NCI-H1417 (cell line): ENCODE measurements at places on chromosomes 4 and X.

DNA sequence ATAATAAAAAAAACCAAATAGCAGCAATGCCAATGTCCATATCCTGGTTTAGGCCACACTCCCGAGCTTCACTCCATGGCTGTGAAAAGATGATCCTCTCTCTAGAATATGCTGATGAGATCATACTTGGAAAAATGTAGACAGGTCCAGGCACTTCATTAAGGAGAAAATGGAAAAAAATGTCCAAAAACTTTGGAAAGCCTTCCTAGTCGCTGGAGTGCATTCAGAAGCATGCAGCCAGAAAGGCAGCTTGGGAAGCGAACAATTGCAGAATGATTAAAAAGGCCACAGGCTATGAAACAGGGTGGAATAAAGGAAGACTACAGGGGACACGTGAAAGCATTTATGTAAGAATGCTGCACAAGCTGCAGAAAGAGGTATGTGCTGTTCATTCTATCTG lies 165.6 kb upstream of the HCCS start:
- DNase-seq: no peak

DNA sequence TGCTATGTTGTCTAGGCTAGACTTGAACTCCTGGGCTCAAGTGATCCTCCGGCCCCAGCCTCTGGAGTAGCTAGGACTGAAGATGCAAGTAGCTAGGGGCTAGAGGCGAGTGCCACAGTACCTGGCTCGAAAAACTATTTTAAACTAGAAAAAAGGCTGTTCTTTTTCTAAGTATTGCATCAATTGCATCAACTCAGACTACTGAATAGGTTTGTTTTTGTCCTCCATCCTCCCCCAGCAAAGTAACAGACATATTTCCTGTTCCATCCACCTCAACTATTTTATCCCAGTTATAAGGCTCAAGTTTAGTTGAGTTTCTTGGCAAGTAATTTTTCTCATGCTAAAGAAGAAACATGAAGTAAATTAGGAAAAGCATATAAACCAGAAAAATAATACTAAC lies 4.1 kb downstream of the SH3RF1 start:
- DNase-seq: no peak

DNA sequence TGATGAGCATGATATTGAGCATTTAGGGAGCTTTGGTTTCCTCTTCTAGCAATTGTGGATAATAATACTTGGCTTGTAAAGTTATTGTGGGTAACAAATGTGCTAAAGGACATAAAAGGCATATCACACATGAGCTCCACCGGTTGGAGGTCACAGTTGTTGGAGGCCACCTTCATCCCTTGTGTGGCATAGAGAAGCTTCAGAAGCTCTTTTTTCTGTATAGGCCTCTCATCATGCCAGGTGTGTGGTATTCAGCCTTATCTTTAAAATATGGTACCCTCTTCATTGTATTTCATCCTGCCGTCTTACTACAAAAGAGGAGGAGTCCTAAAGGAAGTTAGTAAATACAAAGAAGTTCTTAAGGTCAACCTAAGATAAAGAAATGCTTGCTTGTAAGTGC lies 66.4 kb downstream of the HMGB2 start:
- DNase-seq: no peak

DNA sequence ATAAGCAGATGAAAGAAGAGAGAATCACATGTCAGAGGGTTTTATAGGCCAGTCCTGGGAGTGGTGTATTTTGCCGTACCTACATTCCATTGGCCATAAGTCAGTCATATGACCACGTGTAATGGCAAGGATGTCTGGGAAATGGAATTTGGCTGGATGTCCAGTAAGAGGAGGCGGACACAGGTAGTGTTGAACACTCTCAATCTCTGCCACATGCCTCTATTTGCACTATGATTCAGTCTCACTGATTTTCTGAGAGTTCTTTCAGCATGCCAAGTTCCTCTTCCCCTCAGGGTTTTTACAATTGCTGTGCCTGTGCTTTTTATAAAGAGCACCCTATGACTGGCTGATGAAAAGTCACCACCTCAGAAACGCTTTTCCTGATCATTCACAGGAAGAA lies 164.2 kb upstream of the GPR101 start:
- no peak for DNase-seq

GRCh38 chr4:109238746-109239145 lies 63.7 kb downstream of the COL25A1 start:
- no peak for DNase-seq

DNA sequence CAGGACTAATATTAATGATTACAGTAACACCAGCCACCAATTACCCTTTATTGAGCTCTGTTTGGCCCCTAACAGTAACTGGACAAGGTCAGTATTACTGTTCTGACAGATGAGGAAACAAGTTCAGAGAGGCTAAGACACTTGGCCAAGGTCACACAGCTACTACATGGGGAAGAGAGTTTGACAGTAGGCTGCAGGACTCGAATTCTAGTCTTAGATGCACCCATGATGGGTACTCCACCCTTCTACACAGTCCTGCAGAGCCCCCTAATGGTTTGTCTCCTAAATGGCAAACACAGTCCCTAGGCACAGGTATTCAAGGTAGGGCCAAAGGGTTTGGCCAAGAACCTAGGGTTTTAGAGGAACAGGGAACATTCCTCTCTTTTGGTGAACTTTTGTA lies 93.9 kb downstream of the NSUN7 start:
- DNase-seq: no peak

- no peak for DNase-seq
These were observed 67.0 kb downstream of the AASDH start for GRCh38 chr4:56320293-56320692.

DNA sequence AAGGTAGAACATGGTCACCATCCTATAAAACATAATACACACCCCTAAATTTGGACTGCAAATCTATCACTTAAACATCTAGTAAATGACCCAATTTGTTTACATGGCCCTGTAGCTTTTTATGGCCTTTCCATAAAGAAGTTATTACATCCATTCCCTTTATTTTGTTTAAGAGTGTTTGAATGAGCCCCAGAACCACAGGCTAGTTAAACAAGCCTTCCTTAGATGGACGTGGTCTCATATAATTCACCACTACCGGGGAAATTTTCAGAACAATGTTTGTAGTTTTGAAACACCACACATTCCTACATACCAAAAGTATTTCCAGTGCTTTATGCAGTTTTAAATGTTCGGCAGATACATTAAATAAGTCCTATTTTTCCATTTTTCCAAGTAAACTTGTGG lies 12.3 kb downstream of the PDGFC start:
- DNase-seq: no peak

DNA sequence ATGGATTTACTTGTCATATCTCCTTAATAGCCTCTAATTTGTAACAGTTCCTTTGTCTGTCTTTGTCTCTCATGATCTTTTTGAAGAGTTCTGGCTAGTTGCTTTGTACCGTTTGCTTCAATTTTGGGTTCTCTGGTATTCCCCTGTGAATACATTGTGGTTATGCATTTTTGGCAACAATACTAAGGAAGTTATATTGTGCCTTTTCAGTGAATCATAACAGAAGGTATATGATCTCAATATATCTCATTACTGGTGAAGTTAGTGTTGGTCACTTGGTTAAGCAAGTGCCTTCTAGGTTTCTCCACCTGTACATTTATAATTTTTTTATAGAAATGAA lies 48.6 kb downstream of the DCLK2 start:
- DNase-seq: no peak

DNA sequence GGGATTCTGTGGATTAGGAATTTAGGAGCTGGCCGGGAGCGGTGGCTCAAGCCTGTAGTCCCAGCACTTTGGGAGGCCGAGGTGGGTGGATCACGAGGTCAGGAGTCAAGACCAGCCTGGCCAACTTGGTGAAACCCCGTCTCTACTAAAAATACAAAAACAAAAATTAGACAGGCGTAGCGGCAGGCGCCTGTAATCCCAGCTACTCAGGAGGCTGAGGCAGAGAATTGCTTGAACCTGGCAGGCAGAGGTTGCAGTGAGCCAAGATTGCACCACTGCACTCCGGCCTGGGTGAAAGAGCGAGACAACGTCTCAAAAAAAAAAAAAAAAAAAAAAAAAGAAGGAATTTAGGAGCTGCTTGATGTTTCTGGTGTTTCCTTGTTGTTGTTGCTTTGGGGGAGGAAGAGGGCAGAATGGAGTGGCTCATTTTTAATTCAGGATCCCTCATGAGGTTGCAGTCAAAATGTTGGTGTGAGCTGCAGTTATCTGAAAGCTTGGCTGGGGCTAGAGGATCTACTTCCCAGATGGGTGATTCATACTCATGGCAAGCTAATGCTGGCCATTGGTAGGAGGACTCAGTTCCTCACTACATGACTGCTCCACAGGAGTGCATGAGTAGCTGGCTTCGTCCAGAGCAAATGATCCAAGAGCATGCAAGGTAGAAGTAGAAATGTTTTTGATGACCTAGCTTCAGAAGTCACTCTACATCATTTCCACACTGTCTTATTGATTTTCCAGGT lies 26.5 kb upstream of the JADE1 start:
- no peak for DNase-seq

- peak; percentile 55 for DNase-seq
These were observed 18.2 kb downstream of the PRDM8 start for GRCh38 chr4:80215449-80216052.

GRCh38 chr4:45120163-45120562 lies 393.8 kb upstream of the GNPDA2 start:
- no peak for DNase-seq

- DNase-seq: no peak
These were observed 16.3 kb downstream of the TSPAN5 start for GRCh38 chr4:98641906-98642668.

GRCh38 chr4:152708796-152709195 lies 29.0 kb upstream of the TMEM154 start:
- DNase-seq: no peak

DNA sequence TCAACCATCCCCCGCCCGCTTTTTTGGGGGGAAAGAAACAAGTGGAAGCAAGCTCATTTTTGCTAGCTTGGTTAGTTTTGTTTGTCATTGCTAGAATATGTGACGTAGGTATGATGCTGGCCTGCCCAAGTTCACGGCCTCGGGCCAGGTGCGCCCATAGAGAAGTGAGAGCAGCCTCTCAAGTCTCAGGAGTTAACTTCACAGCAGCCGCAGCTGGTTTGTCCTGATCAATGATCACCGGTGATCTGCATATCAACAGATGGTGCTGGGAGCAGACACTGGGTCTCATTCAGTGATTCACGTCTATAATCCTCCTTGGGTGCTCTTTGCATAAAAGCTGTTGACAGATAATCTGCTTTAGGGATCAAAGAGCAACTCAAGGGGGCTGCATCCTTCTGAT lies 50.1 kb downstream of the ENPP6 start:
- DNase-seq: no peak

GRCh38 chr4:26035921-26036320 lies 121.9 kb downstream of the SMIM20 start:
- no peak for DNase-seq

DNA sequence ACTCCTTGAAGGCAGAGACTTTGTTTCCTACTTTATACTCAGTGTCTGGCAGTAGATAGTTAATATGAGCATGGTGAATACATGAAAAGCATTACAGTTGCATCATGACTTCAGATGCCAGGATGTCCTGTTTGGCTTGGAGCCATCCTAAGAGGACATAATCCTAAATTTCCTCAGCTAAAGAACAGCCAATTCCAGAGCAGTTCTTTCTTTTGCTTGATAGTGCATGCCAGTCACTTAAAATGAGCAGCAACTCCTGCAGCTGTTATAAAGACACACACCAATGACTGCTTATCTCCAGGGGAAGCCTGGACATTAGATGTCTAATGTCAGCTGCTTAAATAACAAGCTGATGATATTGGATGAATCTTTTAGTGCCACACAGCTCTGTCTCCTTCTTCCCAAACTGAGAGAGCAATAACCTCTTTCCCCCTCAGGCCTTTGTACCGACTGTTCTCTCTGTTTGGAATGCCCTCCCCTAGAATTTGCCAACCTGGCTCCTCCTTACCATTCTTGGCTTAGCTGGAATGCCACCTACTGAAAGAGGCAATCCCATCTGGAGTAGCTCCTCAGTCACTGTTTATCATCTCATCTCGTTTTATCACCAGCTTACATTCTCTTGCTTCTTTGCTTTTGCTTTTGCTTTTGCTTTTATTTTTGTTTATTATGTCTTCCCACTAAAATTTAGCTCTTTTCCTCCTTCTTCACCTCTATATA lies 100.8 kb upstream of the USP38 start:
- no peak for DNase-seq

GRCh38 chr4:122689972-122690371 lies 42.5 kb upstream of the BBS12 start:
- DNase-seq: no peak

DNA sequence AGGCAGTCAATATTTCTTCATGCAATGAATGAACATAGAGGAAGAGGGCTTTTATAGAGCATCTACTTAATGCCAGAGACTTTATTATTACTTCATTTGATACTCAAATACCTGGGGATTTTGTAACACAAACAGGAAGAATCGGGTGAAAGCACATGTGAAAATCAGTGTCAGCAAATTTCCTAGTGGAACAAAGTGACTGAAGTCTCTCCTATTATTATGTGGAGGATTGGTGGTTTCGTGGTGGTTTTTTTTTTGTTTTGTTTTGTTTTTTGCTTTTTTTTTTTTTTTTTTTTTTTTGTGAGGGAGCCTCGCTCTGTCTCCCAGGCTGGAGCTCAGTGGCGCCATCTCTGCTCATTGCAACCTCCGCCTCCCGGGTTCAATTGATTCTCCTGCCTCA lies 207.0 kb downstream of the RRAGB start:
- no peak for DNase-seq

DNA sequence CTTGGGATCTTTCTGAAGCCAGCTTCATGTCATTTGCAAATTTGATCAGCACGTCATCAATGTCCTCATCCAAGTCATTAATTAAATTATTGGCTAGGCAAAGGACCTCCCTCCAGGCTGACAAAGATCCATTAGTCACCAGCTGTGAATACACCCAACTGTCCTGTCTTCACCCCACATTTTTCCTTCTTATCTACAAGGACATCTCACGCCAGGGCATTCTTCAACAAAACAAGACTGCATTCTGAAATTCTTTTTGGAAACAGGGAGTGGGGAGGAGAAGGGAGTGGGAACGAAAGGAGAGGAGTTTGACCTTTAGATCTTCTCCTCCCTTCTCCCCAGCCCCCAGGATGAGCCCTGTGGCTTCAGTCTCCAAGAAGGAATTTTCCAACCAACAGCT lies 32.7 kb downstream of the NLGN3 start:
- DNase-seq: no peak

GRCh38 chr4:116515959-116516358 lies 569.4 kb downstream of the TRAM1L1 start:
- DNase-seq: no peak

GRCh38 chr4:94757192-94758140 lies at the start of gene BMPR1B:
Gene BMPR1B, plus strand, starts transcription at chr4:94757955. Its CDS starts 346,470 bp downstream, at chr4:95104425.
- no peak for DNase-seq

DNA sequence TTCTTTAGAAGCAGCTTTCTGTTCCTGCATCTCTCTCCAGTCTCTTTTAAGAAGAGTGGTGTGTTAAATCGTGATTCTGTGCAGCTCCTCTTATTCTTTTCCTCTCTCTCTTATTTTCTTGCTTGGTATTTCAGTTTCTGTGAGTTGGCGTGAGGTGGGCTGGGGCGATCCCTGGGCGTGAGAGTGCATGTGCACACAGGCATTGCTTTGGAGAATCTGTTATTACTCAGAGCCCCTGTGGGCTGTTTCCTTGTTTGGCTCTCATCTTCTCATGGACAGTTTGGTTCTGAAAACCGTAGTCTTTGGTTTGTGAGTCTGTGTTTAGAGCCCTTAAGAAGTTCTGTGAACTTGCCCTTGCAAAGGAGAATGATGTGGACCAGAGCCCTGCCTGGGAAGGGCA lies 97.2 kb upstream of the CLNK start:
- no peak for DNase-seq

- DNase-seq: no peak
These were observed 18.7 kb upstream of the DDIT4L start for GRCh38 chr4:100208964-100209363.
